ENCODE measurements at places on chromosomes 1 and 21. TPM values are rescaled to one million over a fixed set of nuclear protein-coding genes. Genes with fewer than 3 reads are reported as not detected.

CIART gene
- total RNA-seq, result 11.4 TPM

ERVH48-1 gene
- not detected for total RNA-seq

S100B gene
- 28.5 TPM for total RNA-seq

CCT3 gene
- 233 TPM for total RNA-seq

OPTC gene
- not detected for total RNA-seq

- H3K4me3 ChIP-seq, result no peak overlapping the region
- no peaks in the 10 kb centered on the region for H3K4me1 ChIP-seq
- H3K36me3 ChIP-seq, result no peaks in the 10 kb centered on the region
- DNase-seq, result no peak
- no peaks in the 10 kb centered on the region for H3K27me3 ChIP-seq
These were observed 78.9 kb downstream of the CAMTA1 start for GRCh38 chr1:6864166-6864565.

DNA sequence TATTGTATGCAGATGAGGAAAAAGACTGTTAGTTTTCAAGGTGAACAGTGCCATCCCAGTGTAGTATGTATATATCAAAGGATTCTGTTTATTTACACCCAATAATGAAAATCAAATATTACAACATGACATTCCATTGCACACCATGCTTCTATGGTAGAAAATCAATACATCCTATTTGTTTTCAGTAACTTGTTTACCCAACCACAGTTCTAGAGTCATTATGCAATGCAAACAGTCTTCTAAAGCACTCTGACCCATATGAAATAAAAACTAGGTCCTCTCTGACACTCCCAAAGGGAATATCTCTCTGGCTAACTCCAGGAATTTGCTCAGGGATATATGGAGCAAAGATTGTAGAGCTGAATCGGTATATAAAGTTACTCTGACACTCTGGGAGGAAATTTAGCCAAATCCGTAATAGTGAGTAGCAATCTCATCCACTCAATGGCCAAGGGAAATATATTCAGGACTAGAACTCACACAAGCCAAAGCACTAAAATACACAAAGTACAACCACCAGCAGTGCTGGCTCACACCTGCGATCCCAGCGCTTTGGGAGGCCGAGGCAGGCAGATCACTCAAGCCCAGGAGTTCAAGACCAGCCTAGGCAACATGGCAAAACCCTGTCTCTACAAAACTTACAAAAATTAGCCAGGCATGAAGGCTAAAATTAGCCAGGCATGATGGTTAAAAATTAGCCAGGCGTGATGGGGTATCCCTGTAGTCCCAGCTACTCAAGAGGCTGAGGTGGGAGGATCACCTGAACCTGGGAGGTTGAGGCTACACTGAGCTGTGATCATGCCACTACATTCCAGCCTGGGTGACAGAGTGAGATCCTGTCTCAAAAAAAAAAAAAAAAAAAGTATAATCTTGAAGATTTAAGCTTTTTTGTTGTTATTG, 75.2 kb downstream of the RERE start:
- H3K27me3 ChIP-seq, result no peaks in the 10 kb centered on the region
- H3K36me3 ChIP-seq, result no peaks in the 10 kb centered on the region
- DNase-seq, result no peak

GRCh38 chr1:48048064-48048463, 50.9 kb upstream of the TRABD2B start:
- H3K36me3 ChIP-seq, result no peaks in the 10 kb centered on the region
- DNase-seq, result no peak
- H3K4me1 ChIP-seq, result peaks cover 8% of the 10 kb centered on the region
- no peaks in the 10 kb centered on the region for H3K27me3 ChIP-seq

DNA sequence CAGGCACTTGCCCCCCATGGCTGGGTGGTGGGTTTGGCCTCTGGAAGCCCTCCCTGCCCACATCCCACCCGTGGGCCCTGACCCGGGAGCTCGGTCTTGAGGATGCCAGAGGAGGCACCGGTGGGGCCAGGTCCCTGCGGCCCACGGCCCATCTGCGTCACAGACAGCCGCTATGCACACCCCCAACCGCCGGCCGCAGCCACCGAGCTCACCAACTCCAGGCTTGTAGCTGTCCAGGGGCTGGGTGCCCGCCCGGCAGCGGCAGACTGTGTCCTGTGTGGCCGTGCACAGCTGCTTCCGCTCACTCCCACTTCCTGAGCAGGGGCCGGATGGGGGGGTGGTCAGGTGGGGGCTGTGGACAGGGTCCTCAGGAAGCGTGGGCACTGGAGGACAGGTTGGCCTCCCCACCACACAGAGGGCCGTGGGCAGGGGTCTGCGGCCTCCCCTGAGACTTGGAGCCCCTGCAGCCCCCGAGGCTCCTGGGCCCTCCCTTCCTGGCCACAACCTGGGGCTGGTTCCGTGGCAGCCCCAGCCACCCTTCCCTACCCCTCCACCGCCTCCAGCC, 1.1 kb downstream of the TNFRSF4 start:
- no peak overlapping the region for H3K27ac ChIP-seq
- H3K4me1 ChIP-seq, result peaks cover 12% of the 10 kb centered on the region
- no peak overlapping the region for H3K4me3 ChIP-seq
- H3K36me3 ChIP-seq, result peaks cover 6% of the 10 kb centered on the region
- no peak for DNase-seq
- no peaks in the 10 kb centered on the region for H3K27me3 ChIP-seq

GRCh38 chr1:46172321-46172720, 2.6 kb upstream of the TSPAN1 start:
- peaks cover 20% of the 10 kb centered on the region for H3K4me1 ChIP-seq
- H3K36me3 ChIP-seq, result no peaks in the 10 kb centered on the region
- H3K27me3 ChIP-seq, result peaks cover 14% of the 10 kb centered on the region
- DNase-seq, result no peak
- H3K27ac ChIP-seq, result no peak overlapping the region

GRCh38 chr1:94702442-94702815, 117.7 kb upstream of the SLC44A3 start:
- peak overlapping the region; percentile 49 for H3K27ac ChIP-seq
- H3K27me3 ChIP-seq, result no peaks in the 10 kb centered on the region
- no peaks in the 10 kb centered on the region for H3K36me3 ChIP-seq
- peaks cover 11% of the 10 kb centered on the region for H3K4me1 ChIP-seq
- H3K4me3 ChIP-seq, result no peak overlapping the region

DNA sequence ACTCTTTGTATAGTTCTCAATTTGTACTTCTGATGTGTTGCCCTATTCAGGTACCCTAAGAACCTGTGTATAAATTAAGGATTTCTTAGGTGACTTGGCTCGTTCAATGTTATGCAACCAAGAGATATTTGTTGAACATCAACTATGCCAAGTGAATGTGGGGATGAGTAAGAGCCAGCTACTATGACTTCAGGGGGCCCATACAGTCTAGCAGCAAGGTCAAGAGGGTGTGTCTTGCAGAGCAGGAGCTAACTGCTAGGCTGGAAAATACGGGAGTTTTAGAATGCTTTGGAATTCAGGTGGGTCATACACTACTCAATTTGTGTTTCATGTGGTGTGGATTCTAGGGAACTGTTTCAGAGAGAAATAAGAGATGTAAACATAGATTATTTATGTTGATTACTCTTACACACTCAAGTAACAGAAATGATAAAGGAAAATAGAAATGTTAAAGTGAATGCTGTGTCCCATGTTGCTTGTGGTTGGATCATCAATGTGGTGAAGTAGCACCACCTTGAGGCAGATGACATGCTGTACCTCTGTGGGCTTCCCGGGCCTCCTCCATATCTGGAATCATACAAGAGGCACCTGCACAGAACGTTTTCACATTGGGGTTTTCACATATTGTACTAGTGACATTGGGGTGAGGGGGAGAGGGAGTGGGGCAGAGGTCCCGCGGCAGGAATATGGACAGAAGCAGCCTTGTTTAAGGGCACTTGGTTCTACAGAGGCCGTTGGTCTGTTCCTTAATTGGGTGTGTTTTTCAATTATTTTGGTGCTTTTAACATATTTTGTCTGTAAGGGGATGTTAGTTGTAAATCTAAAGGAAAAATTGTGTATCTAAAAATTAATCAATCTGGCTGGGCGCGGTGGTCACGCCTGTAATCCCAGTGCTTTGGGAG, 12.4 kb downstream of the ARPC5 start:
- H3K4me1 ChIP-seq, result no peaks in the 10 kb centered on the region
- peak overlapping the region; percentile 53 for H3K27ac ChIP-seq
- H3K4me3 ChIP-seq, result no peak overlapping the region
- no peak for DNase-seq
- no peaks in the 10 kb centered on the region for H3K36me3 ChIP-seq
- no peaks in the 10 kb centered on the region for H3K27me3 ChIP-seq

DNA sequence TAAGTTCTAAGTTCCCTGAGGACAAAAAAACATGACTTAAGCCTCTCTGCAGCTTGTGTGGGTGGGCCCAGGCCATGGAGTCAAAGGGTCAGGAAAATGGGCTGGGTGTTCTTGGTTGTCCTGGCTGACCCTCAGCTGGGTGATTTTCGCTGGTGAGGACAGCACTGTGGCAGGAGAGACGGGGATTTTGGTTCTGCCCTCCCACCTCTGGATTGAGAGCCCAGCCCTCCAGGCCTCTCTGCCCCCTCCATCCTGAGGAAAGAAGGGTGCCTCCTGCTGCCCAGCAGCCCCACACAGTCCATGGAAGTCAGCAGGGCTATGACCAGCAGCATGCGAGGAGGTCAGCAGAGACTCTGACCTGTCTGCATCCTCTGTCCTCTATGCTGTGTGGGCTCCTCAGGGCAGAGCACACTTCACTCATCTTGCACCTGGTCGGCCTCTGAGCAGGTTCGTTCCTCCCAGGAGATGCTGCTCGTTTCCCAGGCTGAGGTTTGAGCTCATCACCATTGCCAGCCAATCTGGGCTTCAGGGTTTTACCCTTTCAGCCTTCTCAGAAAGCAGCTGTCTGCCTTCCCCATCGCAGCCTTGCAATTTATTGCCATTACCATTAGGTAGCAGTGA, 26.5 kb downstream of the PHGDH start:
- DNase-seq, result no peak
- H3K36me3 ChIP-seq, result no peaks in the 10 kb centered on the region
- H3K27ac ChIP-seq, result no peak overlapping the region
- H3K27me3 ChIP-seq, result no peaks in the 10 kb centered on the region

GRCh38 chr1:85132078-85132720, 68.6 kb downstream of the SYDE2 start:
- no peak for DNase-seq
- H3K27ac ChIP-seq, result no peak overlapping the region
- H3K4me1 ChIP-seq, result peaks cover 5% of the 10 kb centered on the region
- no peaks in the 10 kb centered on the region for H3K36me3 ChIP-seq
- no peak overlapping the region for H3K4me3 ChIP-seq
- no peaks in the 10 kb centered on the region for H3K27me3 ChIP-seq

- peak overlapping the region; percentile 100 for H3K27ac ChIP-seq
- H3K36me3 ChIP-seq, result peaks cover 17% of the 10 kb centered on the region
- peaks cover 49% of the 10 kb centered on the region for H3K4me1 ChIP-seq
- DNase-seq, result no peak
- H3K27me3 ChIP-seq, result no peaks in the 10 kb centered on the region
These were observed 4.5 kb downstream of the IRF2BP2 start for GRCh38 chr1:234605399-234605982.

- H3K27ac ChIP-seq, result peak overlapping the region; percentile 65
- no peak for DNase-seq
- H3K36me3 ChIP-seq, result no peaks in the 10 kb centered on the region
- no peaks in the 10 kb centered on the region for H3K4me1 ChIP-seq
- no peak overlapping the region for H3K4me3 ChIP-seq
- no peaks in the 10 kb centered on the region for H3K27me3 ChIP-seq
These were observed 33.9 kb upstream of the ATP2B4 start for GRCh38 chr1:203592730-203593129.

- H3K4me3 ChIP-seq, result no peak overlapping the region
- no peaks in the 10 kb centered on the region for H3K4me1 ChIP-seq
- no peak overlapping the region for H3K27ac ChIP-seq
- H3K36me3 ChIP-seq, result no peaks in the 10 kb centered on the region
These were observed 407.0 kb downstream of the NPHP4 start for GRCh38 chr1:5585256-5585655.

DNA sequence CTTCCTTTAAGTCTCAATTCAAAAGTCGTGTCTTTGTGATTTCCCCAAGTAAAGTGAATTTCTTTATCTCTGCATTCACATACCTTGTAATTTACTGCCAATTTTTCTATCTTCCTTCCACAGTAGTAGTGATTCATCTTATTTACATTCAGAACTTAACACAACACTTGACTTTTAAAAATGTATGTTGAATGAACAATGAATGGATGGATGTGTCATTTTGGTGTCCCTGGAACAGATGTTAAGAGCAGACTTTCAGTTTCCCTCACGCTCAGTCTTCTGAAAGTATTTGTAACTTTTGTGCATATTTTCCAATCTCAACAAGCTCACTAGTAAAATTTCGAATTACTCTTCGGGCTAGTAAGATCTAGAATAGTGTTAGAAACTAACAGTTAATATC, 352.0 kb downstream of the HHIPL2 start:
- no peak overlapping the region for H3K27ac ChIP-seq
- no peaks in the 10 kb centered on the region for H3K4me1 ChIP-seq
- H3K27me3 ChIP-seq, result no peaks in the 10 kb centered on the region
- DNase-seq, result no peak
- H3K36me3 ChIP-seq, result no peaks in the 10 kb centered on the region

DNA sequence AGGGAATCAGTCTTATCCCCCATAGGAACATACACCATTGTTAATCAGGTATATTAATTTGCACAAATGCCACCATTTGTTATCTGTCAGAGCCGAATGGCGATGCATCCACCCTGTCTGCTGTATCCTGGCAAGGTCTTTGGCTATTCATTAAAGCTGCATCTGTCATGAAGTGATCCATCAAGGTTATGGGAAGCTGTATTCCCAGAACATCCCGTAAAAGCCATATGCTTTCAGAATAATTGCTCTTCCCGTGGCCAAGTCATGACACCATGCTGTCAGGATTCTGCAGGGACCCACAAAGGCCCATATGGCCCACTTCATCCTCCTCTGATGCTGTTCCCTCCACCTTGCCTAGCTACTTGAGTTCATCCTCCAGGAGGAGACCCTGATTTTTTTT, 103.9 kb downstream of the RAVER2 start:
- no peak for DNase-seq
- no peak overlapping the region for H3K27ac ChIP-seq
- H3K4me1 ChIP-seq, result no peaks in the 10 kb centered on the region
- peaks cover 92% of the 10 kb centered on the region for H3K36me3 ChIP-seq

GRCh38 chr1:12083766-12084165, 20.7 kb downstream of the TNFRSF8 start:
- H3K4me3 ChIP-seq, result no peak overlapping the region
- no peak overlapping the region for H3K27ac ChIP-seq
- no peak for DNase-seq
- no peaks in the 10 kb centered on the region for H3K4me1 ChIP-seq
- H3K36me3 ChIP-seq, result no peaks in the 10 kb centered on the region

DNA sequence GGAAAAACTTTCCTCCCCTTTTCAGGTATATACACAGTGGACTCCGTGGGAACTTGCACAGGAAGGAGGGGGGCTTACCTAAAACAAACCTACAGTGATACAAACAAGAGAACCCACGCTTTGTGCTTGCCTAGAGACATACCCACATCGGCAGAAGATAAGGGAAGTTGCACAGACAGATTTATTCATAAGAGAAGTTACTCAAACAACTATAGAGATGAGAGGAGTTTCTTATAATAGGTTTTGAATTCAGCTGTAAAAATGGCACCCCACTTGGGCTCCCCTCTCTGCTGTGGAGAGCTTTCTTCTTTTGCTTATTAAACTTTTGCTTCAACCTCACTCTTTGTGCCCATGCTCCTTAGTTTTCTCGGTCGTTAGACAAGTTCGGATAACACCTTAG, 1.8 kb upstream of the DUSP12 start:
- peaks cover 13% of the 10 kb centered on the region for H3K4me1 ChIP-seq
- peaks cover 17% of the 10 kb centered on the region for H3K36me3 ChIP-seq
- H3K4me3 ChIP-seq, result no peak overlapping the region
- H3K27ac ChIP-seq, result no peak overlapping the region
- H3K27me3 ChIP-seq, result no peaks in the 10 kb centered on the region
